Fibroblast of the aortic adventitia (primary cell): ENCODE measurements at places on chromosomes 13 and 19. TPM values are rescaled to one million over a fixed set of nuclear protein-coding genes. Genes with fewer than 3 reads are reported as not detected.

The LGALS14 gene
- not detected in 2 replicates for total RNA-seq

The EID2B gene
- 1.5 and 3.3 TPM in 2 replicates for total RNA-seq

The CD37 gene
- not detected in 2 replicates for total RNA-seq

The LILRB5 gene
- total RNA-seq, result not detected in 2 replicates

The KIR2DL1 gene
- not detected in 2 replicates for total RNA-seq

The LILRA1 gene
- not detected in 2 replicates for total RNA-seq

The FCAR gene
- not detected in 2 replicates for total RNA-seq

The CEACAM7 gene
- not detected in 2 replicates for total RNA-seq

The CARM1 gene
- 16.4 and 39.6 TPM in 2 replicates for total RNA-seq

The BCAM gene
- total RNA-seq, result 5.9 and 24.2 TPM in 2 replicates

The GPC6 gene
- total RNA-seq, result 76.9 and 92.6 TPM in 2 replicates

The SH2D3A gene
- not detected in 2 replicates for total RNA-seq

The ZNF468 gene
- 8.5 and 15.9 TPM in 2 replicates for total RNA-seq

The IL17D gene
- 1.6 and 5.0 TPM in 2 replicates for total RNA-seq

The PRODH2 gene
- total RNA-seq, result not detected in 2 replicates

The ZNF71 gene
- 2.4 and 6.3 TPM in 2 replicates for total RNA-seq

The TMEM238 gene
- not detected in 2 replicates for total RNA-seq

The GADD45GIP1 gene
- 23.0 and 38.8 TPM in 2 replicates for total RNA-seq

The ZNF274 gene
- total RNA-seq, result 14.7 and 15.6 TPM in 2 replicates

The C19orf85 gene
- total RNA-seq, result not detected in 2 replicates

The NOSIP gene
- total RNA-seq, result 35.7 and 46.9 TPM in 2 replicates

The ZNF790 gene
- 7.4 and 13.2 TPM in 2 replicates for total RNA-seq

The ASPDH gene
- total RNA-seq, result not detected in 2 replicates

The NKPD1 gene
- total RNA-seq, result 0.25 and 0.36 TPM in 2 replicates

The CACNG6 gene
- total RNA-seq, result 1.1 TPM in 1 of 2 replicates, not detected in the other

The ANGPTL8 gene
- not detected in 2 replicates for total RNA-seq

The MAMSTR gene
- 2.5 and 8.0 TPM in 2 replicates for total RNA-seq

The MIA gene
- total RNA-seq, result not detected in 2 replicates

The MUC16 gene
- total RNA-seq, result not detected in 2 replicates

The SAMD4B gene
- 21.5 and 84.9 TPM in 2 replicates for total RNA-seq

The ZNF709 gene
- 1.4 and 3.8 TPM in 2 replicates for total RNA-seq

The APOC4 gene
- total RNA-seq, result not detected in 2 replicates

The FCHO1 gene
- total RNA-seq, result 0.36 TPM in 1 of 2 replicates, not detected in the other

The CAB39L gene
- 19.9 and 23.3 TPM in 2 replicates for total RNA-seq

The RFPL4A gene
- total RNA-seq, result not detected in 2 replicates

The EDNRB gene
- 1.3 and 23.3 TPM in 2 replicates for total RNA-seq

The UPK1A gene
- not detected in 2 replicates for total RNA-seq

The FFAR2 gene
- total RNA-seq, result not detected in 2 replicates

The LRRC25 gene
- total RNA-seq, result 0.09 TPM in 1 of 2 replicates, not detected in the other

The ZNF329 gene
- 8.7 and 13.6 TPM in 2 replicates for total RNA-seq

The TUBA3C gene
- not detected in 2 replicates for total RNA-seq

The PGLYRP1 gene
- not detected in 2 replicates for total RNA-seq

The UNC13A gene
- total RNA-seq, result 0.27 and 0.49 TPM in 2 replicates

The CGB7 gene
- 0.09 TPM in 1 of 2 replicates, not detected in the other for total RNA-seq

The TTC9B gene
- total RNA-seq, result not detected in 2 replicates

The DAPK3 gene
- total RNA-seq, result 64.7 and 82.8 TPM in 2 replicates
